Mesendoderm (in vitro differentiated cells): ENCODE measurements at places on chromosomes 13 and 19.

GRCh38 chr19:42426643-42427042 is 545 bp downstream of the LIPE start:
- no peak for DNase-seq

GRCh38 chr13:37068962-37069361 is 9.5 kb upstream of the SUPT20H start:
- DNase-seq: no peak

- DNase-seq: peak; percentile 56
These were observed 452.5 kb upstream of the ARGLU1 start for GRCh38 chr13:107020393-107020792.

GRCh38 chr13:104823071-104823470 is 1712.4 kb downstream of the EFNB2 start:
- DNase-seq: no peak

DNA sequence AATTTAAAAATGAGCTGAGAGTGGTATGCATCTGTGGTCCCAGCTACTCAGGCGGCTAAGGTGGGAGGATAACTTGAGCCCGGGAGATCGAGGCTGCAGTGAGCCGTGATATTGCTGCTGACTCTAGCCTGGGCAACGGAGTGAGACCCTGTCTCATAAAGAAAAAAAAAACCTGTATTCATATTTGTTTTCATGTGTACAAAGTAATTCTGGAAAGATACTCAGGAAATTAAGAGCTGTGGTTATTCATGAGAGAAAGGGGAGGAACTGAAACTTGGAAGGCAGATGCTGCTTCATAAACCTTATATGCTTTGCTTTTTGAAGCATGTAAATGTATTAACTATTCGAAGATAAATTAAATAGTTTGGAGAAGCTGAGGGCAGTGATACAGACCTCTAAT is 8.8 kb upstream of the RLN3 start:
- no peak for DNase-seq

GRCh38 chr13:92609376-92609775 is 617.2 kb upstream of the GPC6 start:
- no peak for DNase-seq

DNA sequence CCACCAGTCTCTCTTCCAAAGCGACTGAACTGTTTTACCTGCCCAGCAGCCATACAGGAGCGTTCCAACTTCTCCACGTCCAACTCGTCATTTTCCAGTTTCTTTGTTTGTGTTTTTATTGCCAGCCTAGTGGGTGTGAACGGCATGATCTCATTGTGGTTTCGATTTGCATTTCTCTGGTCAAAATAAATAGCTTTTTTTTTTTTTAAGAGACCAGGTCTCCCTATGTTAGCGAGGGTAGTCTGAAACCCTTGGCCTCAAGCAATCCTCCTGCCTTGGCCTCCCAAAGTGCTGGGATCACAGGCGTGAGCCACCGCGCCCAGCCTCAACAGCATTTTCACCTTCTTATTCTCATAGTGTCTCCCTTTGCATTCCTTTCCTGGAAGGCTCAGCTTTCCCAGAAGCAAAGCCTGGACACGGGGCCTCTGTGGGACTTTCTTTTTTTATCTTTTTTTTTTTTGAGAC is 4.2 kb upstream of the JSRP1 start:
- DNase-seq: no peak

DNA sequence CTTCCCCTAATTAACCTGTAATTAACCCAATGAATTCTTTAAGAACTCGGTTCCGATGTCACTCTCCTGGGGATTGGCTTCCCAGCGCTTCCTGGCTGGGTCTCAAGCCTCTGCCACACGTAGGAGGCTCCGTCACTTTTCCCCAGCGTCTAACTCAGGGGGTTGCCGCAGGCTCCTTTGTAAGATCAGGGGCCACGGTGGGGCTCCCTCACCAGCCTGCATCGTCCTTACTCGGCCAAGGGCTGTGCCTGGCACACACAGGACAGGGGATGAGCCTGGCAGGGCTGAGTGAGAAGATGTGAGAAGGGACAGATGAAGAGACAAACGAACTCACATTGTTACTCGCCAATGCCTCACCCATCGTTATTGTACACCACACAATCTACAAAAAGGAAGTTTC is 20.9 kb upstream of the ATP11A start:
- no peak for DNase-seq

- no peak for DNase-seq
These were observed 376.4 kb upstream of the ZNF507 start for GRCh38 chr19:31969016-31969415.

- DNase-seq: no peak
These were observed at the start of gene VSTM2B for GRCh38 chr19:29525901-29526729. Gene VSTM2B, plus strand, starts transcription at chr19:29525994. Its CDS starts 590 bp downstream, at chr19:29526584.

DNA sequence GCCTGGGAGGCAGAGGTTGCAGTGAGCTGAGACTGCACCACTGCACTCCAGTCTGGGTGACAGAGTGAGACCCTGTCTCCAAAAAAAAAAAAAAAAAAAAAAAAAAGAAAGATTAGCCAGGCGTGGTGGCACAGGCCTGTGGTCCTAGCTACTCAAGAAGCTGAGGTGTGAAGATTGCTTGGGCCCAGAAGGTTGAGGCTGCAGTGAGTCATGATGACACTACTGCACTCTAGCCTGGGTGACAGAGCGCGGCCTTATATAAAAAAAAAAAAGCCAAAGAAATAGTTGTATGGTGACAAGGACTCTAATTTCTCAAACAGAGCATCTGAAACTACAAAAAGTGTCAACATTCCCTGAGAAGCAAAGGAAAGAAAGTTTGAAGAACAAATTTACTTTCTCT is 3.4 kb downstream of the PBX4 start:
- no peak for DNase-seq
